ENCODE measurements at places on chromosomes 12 and 14.

- no peak for DNase-seq
Measured at GRCh38 chr12:252636-253035, 10.0 kb downstream of the SLC6A13 start.

DNA sequence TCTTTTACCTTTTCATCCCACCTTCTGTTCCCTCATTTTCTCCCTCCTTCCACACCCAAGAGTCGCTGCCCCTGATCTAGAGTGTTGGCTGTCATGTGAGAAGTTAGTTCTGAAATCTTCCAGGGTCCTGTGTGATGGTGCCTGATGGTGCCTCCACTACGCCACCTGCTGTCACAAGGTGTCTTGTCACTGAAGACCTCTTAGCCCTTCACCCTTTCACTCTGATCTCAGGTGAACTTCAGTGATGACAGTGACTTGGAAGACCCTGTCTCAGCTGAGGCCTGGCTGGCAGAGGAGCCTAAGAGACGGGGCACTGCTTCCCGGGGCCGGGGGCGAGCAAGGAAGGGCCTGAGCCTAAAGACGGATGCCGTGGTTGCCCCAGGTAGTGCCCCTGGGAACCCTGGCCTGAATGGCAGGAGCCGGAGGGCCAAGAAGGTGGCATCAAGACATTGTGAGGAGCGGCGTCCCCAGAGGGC is 7.6 kb upstream of the PFDN5 start:
- DNase-seq = peak; percentile 74

DNA sequence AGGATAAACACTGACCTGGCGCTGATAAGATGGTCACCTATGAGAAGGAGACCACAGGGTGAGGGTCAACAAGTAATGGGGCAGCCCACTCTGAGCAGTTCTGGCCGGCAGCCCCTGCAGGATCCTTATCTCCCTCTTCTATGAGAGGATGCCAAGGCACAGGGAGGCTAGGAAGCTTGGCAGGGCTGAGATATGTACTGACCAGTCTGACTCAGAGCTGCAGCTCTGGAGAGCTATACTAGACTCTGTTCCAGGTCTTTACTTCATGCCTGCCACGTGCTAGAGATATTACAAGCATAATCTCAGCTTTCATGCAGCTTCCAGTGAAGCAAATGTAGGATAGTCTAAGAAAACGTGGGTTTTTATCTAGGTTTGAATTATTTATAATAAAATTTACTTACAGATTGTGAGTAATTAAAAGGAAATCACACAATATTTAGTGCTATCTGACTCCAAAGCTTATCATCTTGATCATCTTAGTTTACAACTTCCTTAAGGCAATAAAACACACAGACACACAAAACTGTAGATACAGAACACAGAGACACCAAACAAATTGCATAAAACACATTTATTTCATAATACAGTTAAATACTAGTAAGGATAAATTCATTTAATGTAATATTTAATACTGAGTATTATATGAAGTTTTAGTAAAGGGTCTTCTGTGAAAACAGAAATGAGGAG is 32.3 kb downstream of the GIT2 start:
- no peak for DNase-seq

GRCh38 chr12:60257063-60257462 is 661.2 kb downstream of the SLC16A7 start:
- no peak for DNase-seq

DNA sequence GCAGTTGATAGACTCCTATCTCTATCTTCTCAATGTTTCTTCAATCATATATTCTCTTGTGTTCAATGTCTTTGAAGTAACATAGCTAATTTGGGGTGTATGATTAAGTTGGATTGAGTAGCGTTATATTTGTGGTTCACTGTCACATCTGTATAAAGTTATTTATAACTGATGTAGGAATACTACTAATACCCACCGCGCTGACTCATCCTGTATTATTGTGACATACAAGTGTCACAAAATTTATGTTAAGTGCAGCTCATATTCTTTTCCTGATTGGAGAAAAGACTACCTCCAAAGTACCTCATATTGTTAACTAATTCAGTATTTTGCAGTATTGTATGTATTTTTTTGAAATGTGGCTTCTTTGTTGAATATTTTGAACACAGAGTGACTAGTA is 940.8 kb downstream of the SLC6A15 start:
- DNase-seq = no peak

DNA sequence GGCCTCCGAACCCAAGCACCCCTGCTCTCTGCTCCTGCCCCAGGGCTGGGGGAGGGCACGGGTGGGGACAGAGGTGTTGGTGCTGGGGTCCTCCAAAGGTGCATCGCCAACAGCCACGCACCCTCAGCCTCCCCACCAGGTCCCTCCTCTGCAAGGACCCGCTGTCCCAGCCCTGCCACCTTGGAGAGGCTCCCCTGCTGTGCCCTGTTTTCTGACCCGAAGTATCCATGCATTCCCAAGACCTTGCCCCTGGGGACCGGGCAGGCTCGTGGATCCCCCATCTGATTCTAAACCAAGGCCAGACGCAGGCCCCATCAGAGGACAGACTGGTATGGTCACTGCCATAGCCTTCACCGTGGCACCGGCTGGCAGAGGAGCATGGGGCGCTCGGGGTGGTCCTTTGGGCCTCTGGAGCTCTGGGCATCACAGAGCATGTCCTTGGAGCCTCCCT is 22.7 kb upstream of the BEGAIN start:
- no peak for DNase-seq

- DNase-seq = no peak
Measured at GRCh38 chr12:7693793-7694192, 1.8 kb downstream of the GDF3 start.

DNA sequence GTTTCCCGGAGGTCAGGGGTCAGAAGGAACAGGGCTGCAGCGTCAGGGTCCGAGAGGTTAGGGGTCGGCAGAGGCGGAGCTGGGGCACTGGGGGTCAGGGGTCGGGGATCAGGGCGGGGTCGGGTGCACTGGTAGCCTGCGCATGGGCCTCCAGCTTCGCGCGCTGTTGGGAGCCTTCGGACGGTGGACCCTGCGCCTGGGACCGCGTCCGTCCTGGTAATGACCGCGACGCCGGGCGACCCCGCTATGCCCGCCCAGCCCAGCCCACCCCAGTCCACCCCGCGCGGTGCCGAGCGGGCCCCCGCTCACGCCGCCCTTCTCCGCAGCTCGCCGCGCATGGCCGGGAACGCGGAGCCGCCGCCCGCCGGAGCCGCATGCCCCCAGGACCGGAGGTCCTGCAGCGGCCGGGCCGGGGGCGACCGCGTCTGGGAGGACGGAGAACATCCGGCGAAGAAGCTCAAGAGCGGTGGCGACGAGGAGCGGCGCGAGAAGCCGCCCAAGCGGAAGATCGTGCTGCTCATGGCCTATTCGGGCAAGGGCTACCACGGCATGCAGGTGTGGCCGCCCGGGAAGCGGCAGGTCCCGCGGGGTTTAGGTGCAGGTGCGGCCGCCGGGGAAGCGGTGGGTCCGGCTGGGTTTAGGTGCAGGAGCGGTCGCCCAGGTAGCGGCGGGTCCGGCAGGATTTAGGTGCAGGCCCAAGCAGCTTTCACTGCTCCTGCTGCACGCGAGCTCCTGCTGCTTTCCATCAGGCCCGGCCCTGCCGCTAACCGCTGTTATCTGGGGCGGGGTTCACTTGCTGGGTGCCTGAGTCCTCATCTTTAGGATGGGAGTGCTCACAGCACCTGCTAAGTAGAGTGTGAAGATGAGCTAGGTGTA is 743 bp downstream of the PUS1 start:
- DNase-seq = no peak

DNA sequence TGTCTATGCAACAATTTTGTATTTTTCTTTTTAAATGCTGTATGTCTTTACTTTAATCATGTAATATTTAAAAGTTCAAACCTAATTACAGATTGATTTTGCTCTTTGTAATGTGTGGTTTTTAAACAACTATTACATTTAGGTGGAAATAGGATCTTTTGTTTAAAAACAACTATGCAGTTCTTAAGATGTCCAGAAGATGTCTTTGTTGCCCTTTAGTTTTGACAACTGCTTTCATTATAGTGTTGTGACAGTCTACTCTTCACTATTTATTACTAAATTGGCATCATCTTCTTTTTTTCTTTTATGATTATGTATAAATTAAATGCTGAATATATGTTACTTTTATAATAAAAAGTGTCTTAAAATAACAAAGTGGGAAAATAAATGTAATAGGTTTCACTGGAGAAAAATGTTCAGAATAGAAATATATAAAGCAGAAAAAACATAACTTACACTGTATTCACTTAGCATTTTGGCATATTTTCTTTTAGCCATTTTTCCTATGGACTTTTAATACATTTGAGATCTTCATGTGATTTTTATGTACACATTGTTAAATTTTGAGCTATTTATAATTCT is 27.1 kb upstream of the PCNX4 start:
- DNase-seq = no peak

- no peak for DNase-seq
Measured at GRCh38 chr14:67416085-67416484, 4.1 kb upstream of the PLEK2 start.

GRCh38 chr14:92670160-92670559 is 78.3 kb downstream of the LGMN start:
- DNase-seq = no peak

GRCh38 chr12:25372002-25372401 is 121.3 kb upstream of the KRAS start:
- no peak for DNase-seq

DNA sequence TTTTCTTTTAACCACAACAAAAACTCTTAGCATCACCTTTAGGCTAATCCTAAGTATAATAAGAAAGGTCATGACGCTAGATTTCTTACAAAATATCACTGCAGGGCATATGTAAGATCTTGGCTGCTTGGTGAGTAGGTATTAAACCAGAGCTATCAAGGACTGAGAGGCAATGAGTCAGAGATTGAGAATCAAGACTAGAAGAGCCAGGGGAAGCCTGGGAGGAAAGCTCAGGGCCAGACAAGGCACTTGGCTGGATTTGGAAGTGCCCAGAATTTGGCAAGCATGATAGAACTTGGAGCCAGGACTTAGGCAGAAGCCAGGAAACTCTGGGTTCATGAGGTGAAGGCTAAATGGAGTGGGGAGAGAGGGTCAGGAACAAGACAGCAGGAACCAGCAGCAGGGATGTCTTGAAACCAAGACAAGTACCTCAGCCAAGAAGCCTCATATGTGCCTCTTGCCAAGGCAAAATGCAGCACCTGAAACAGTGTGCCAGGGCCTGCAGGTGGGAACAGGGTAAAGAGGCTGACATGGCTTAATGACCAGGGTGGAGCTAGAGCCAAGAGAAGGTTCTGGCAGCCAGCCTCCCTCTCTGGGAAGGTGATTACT is 49.9 kb downstream of the PTHLH start:
- DNase-seq = no peak

GRCh38 chr12:88753066-88753465 is 172.8 kb upstream of the KITLG start:
- DNase-seq = no peak

DNA sequence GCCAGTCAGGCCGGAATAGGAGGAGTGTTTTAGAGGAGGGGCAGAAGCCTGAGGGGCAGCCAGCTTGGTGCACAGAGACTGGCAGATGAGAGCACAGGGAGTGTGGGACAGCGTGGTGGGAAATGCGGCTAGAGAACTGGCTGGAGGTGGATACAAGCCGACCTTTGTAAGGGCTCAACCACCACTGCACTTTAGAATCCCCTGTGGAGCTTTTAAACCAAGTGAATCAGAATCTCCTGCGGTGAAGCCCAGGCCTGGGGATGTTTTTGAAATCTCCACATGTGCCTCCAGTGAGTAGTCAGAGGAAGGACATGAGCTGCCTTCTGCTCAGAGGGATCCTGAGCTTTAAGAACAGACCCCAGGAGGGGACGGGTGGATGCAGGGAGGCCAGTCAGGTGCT is 10.9 kb upstream of the PCED1B start:
- no peak for DNase-seq

- no peak for DNase-seq
Measured at GRCh38 chr12:32080435-32080834, 26.2 kb upstream of the BICD1 start.

DNA sequence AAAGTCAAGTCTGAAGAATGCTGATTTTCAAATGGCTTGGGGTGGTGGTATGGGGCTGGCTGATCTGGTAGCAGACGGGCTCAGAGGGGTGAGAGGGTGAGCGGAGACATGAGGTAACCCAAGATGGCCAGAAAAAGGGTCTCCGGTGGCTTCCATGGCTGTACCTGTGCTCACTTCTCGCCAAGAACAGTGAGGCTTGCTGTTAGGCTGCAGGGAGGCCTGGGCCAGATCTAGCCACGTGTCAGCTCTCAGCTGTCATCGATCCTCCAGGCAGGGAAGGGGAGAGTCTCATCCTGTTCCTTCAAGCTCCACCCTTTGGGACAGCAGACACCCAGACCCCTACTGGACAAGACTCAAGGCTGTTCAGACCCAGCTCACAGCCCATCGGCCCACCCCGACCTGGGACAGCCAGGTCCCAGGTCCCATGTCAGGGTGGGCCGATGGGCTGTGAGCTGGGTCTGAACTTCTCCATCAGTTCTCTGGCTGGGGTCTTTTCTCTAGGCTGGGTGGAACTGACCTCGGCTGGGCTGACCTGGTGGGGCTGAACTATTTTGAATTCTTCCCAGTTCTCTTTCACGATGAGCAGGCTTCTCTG is 9.0 kb downstream of the LRTM2 start:
- no peak for DNase-seq

DNA sequence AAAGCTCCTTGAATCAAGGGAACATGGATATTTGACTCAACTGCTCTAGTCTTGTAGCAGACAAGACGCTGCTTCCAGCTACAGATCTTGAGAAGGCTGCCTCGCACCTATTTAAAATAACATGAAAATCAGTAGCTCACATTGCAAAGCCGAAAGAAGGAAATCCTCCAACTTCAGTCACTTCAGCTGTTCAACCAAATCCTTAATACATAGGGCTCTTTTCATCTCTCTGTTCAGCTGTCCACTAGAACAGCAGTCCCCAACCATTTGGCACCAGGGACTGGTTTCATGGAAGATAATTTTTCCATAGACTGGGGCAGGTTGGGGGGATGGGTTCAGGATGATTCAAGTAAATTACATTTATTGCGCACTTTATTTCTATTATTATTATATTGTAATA is 1116.0 kb upstream of the TMEM132C start:
- no peak for DNase-seq

- peak; percentile 9 for DNase-seq
Measured at GRCh38 chr14:95664546-95664945, 21.7 kb upstream of the TCL1B start.

GRCh38 chr14:33962016-33962415 is 11.1 kb upstream of the EGLN3 start:
- no peak for DNase-seq

DNA sequence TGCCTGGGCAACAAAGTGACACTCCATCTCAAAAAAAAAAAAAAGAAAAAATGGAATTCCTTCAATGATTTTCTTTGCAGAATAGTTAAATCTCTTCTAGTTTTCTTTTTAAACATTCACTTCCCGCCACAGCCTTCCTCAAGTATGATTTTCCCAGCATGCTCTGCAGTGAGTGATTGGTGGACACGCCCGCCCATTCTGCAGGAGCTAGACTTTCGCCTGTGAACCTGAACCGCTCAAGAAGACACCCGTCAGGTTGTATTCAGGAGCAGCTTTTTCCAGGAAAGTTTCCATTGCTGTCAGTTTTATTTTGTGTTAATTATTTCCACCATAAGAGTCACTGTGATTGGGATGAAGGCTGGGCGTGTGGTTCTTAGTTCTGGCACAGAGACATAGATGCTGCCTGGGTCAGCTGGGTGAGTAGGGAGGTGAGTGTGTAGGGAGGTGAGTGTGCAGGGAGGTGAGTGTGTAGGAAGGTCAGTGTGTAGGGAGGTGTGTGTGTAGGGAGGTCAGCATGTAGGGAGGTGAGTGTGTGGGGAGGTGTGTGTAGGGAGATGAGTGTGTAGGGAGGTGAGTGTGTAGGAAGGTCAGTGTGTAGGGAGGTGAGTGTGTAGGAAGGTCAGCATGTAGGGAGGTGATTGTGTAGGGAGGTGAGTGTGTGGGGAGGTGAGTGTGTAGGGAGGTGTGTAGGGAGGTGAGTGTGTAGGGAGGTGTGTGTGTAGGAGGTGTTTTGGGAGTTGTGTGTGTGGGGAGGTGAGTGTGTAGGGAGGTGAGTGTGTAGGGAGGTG is 76.2 kb downstream of the KIF26A start:
- DNase-seq = no peak
